ENCODE measurements at places on chromosomes 7 and 10.

DNA sequence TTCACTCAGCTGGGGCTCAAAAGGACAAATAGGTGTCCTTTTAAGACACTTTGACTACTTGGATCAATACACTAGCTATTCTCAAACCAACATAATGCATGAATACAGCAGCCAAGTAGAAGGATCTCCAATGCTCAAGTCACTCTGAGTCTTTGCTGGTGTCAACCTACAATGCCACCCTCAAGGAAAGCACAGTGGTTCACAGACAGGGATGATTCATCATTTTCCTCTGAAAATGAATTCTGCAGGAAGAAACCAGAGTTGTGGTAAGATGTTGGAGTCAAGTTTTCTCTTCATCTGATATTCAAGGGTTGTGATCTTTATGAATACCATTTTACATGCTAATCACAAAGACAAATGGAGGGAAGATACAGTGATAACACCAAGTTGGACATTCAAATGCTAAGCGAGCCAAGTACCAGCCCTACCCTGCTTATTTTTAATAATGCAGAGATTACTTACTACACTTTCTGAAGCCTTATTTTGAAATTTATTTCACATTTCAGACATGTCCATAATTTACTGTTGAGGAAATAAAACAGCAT is 143.1 kb upstream of the FGFR2 start:
- no peak for DNase-seq

DNA sequence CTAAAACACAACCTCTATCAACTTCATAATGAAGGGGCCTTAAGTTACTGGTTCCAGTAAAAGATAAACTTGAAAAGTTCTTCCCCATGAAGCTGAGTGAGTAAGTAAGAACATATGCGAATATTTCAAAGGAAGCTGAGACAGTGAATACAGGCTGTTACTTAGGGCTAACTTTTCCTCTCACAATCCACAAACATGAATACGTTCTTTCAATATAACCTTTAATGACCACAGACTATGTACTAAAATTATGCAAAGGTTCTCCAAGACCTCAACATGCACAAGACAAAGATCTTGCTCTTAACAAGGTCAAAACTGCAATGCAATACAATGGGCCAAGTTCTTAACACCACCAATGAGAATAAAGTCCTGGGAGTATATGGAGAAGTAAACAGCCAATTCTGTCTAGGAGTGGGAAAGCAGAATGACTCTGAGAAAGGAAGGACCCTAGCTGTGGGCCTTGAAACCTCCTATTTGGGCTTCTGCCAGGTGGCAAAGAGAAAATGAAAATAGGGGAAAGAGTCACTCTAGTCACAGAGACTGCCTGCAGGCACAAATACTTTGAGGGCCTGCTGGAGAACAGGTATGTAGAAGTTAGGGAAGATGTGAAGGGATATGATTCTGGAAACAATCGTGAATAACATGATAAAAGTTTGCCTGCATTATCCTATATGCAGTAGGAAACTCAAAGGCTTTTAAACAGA is 43.7 kb downstream of the OSBPL3 start:
- DNase-seq = no peak

DNA sequence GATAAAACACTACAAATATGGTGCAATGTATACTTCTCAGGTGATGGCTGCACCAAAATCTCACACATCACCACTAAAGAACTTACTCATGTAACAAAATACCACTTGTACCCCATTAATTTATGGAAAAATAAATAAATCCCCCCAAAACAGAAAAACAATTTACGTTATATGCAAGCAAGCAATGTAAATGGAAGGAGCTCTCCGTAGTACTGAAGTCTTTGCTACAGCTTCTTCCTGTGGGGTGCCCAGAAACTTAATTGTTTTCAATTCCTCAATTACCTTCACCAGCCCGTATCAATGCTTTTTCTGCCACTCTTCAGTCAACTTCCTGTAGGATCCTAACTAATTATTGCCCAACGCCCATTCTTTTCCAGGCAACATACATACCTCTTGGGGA is 138.1 kb downstream of the RELN start:
- DNase-seq = no peak

DNA sequence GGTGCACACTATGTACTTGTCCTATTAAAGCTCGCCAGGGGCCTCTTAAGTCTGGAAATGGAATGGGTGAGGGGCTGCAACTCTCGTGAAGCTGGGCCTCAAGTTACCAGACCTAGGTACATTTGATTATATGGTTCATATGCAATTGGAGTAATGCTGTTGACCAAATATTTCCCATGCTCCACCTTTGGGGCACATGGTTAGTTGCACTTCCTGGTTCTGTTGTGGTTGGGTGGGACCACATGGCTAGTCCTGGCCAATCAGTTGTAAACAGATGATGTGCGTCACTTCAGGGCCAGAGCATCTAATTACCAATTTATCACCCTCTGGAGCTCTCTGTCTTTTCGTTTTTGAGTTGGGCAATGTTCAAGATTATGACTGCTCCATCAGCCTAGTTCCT is 39.5 kb upstream of the OPN4 start:
- DNase-seq = no peak

GRCh38 chr7:150966002-150966401 is 12.1 kb downstream of the KCNH2 start:
- DNase-seq = no peak

Data from LoVo (cell line).